Activated CD4-positive, CD25-positive, alpha-beta regulatory T cell (primary cell): ENCODE measurements at places on chromosomes 2 and 18.

- DNase-seq = no peak
These were observed 39.1 kb downstream of the RMC1 start for GRCh38 chr18:23542461-23542860.

GRCh38 chr2:19369341-19369955 is 11.0 kb upstream of the OSR1 start:
- no peak for DNase-seq

DNA sequence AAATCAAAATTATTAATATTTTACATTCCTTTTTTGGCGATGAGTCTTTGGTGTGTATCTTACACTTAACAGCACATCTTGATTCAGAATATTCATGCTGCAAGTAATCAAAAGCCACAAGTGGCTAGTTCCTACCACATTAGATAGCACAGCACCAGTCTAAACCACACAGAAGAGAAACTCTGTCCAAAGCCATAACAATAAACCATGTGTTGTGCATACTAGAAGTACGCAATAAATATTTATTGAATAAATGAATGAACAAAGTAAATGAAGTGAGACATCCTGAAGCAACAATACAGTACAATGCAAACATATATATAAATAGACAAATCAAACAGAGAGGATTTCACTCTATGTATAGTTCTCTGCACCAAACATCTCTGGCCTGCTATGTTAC is 287.3 kb downstream of the EXOC6B start:
- DNase-seq = no peak

GRCh38 chr2:28356095-28356911 is 36.4 kb upstream of the FOSL2 start:
- no peak for DNase-seq

- DNase-seq = no peak
These were observed 21.0 kb upstream of the C2orf80 start for GRCh38 chr2:208210688-208211451.

DNA sequence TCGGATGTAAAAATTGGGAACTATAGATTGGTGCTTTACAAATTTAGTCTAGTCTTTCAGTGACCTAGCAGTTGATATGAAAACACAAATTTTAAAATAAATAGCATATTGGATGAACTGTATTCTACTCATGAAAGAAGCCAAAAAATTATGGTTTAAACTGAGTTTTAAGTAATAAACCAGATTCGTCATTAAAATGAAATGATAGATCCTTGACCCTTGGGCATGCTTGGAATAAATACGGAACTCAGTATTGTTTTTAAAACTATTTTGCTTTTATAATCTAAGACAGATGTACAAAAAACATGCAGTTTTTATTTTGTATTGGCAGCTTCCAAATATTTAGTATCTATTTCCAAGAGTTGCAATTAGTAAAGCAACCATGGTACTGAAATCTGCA is 34.6 kb upstream of the TBR1 start:
- DNase-seq = no peak

DNA sequence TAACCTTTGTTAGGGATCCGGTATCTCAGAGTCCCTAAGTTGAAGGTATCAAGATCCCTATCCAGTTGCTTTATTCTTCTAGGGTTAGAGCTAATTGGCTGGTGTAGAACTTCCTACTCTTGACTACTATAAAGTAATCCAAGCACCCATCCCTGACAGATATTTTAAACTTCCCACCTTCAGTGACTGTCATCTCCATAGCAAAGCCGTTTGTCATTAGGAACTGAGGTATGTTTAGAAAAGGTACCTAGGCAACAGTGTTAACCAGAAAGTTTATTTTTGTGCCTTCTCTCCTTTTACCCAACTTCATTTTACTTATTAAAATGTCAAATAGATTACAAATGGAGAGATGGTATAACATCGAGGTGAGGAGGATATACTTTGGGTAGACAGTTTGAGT is 4.5 kb downstream of the FAM117B start:
- no peak for DNase-seq

- DNase-seq = no peak
These were observed 88.7 kb upstream of the ATL2 start for GRCh38 chr2:38465789-38466127.

- DNase-seq = no peak
These were observed 565.7 kb downstream of the SLC4A3 start for GRCh38 chr2:220192994-220193753.

GRCh38 chr18:12518326-12518725 is 110.6 kb downstream of the PRELID3A start:
- DNase-seq = no peak

DNA sequence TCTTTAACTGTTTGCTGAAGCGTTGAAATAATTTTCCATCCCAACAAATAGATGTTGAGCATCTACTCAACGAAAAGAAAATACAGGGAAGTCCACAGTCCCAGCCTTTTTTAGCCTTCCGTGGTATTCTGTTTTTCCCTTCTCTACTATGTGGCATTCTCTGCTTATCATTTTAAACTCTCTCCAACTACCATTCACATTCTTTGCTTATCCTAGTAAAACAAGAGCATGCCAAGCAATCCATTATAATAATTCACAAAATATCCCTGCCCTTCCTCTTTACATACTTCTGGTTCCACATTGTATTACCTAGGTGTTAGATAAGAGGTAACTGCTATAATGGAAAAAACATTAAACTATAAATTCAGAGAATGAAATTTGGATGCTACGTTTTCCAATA is 1.6 kb upstream of the SESTD1 start:
- DNase-seq = no peak

- DNase-seq = no peak
These were observed 116.7 kb downstream of the PID1 start for GRCh38 chr2:229154381-229154780.

DNA sequence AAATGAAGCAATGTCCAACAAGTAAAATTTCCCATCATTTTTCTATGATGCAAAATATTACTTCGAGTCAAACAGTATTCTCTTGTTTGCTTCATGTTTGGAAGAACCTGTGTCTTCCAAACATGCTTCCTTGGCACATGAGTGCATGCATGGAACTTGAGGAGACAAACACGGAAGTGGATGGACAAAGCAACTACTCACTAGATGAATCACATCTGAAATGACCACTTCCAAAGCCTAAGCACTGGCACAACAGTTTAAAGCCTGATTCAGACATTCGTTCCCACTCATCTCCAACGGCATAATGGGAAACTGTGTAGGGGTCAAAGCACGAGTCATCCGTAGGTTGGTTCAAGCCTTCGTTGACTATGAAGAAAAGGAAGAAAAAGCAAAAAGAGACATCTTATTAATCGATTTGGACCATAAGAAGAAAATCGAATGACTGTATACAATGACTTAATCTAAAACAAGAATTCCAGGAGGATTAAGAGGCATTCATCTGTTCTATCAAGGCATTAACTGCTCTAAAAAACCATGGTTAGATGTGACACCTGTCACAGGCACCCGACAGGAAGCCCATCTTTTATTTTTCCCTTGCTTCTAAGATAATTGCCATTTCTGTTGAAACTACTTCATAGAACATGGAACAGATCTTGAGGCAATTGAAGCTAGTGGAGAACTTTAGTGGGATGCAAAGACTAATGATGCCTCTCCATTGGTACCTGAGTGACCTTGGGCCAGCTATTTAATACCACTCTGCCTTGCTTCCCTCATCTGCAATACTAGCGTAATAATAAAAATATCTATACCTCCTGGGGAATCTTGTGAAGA is 56.0 kb downstream of the ATIC start:
- no peak for DNase-seq

DNA sequence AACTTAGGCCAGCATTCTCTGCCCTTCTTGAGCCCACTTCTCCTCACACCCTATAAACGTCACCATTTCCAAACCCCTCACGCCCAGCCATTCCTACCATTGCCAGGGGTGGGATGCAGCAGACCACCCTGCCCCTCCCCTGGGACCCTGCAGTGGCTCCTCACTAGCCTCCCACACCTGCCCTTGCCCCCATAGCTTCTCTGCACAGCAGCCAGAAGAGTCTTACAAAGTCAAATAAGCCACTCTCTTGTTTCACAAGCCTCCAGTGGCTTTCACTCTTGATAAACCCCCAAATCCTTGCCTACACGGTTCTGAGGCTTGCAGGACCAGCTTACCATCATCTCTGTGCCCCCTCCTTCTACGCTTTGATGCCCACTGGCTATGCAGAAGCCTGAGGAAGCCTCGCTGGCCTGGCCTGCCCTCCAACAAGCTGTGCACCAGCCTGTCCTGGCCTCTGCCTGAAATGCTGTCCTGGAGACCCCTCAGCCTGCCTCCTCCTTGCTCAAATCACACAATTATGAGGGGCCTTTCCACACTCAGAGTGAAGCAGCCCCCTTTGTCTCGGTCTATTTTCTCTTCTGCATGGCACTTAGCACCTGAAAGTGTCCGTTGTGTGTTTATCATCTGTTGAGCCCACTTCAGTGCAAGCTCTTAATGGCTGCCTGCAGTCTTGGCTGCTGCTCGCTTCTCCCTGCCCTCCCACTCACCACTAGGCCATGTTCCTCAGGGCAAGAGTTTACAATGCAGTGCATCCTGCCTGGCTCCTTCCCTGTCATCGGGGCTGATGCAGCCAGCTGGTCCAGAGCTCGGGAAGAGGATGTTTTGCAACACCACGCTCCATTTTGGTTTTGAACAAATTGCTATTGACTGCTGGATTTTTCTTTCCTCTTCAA is 82.6 kb upstream of the RGPD5 start:
- DNase-seq = no peak

DNA sequence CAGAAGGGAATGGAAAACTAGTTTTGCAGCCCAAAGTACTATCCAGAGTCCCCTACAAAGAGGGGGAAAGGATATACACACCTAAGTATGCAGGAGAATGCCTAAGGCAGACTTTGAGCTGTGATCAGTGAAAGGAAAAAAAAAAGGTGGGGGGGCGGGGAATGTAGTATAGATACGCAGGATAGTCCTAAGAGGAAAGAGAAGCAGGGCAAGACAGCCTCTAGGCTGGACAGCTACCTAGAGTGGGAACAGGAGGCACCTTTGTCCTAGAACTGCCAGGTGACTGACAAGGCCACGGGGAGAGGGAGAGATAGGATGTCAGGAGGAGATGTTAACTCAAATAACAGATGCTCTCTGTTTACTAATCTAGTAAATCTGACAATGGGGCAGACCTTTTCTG is 6.0 kb downstream of the REEP1 start:
- no peak for DNase-seq

DNA sequence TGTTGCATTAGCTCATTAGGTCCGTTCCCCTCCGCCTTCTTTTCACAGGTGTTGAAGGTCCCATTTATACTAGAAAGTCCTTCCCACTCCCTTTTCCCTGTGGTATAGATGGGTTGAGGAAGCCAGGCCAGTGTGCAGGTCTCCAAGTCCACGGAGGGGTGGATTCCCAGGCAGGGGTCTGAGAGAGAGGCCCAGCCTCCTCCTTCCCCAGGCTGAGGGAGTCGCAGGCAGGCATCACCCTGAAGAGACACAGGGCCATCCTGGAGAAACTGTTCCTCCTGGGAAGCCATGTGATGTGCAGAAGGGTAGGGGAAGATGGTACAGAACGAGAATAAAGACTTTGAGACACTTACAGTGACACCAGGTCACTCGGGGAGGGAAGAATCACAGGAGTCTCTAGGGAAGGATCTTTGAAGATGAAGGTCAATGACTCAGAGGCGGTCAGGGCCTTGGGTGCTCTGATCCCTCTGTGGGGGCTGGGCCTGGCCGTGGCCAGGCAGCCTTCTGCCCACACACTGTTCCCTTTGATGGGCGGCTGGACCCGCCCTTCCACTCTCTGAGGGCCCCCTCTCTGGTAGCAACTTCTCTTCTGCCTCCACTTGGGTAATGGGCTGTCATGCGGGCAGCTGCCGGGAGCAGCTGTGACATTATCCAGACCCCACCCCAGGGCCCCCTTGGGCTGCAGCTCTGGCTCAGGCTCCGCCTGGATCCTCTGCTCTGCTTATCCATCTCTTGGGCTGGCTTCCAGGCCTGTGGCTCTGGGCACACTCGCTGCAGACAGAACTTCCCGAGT is 45.1 kb downstream of the RHOB start:
- no peak for DNase-seq

DNA sequence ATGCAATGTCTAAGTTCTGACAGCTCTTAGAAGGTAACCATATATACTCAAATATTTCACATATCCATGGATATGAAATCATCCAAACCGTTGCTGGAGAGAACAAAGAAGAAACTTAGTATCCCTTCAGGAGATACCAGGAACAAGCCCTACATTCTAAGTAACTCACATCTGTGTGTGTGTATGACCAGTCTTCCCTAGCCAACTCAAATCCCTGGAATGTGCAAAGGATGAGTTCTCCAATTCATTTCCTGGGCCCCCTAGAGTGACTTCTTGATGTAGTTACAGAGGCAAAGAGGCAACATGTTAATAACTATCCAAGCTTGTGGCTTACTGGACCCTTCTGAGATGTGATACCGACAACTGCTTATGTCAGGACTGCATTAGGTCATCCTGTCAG is 20.1 kb downstream of the TPGS2 start:
- no peak for DNase-seq

DNA sequence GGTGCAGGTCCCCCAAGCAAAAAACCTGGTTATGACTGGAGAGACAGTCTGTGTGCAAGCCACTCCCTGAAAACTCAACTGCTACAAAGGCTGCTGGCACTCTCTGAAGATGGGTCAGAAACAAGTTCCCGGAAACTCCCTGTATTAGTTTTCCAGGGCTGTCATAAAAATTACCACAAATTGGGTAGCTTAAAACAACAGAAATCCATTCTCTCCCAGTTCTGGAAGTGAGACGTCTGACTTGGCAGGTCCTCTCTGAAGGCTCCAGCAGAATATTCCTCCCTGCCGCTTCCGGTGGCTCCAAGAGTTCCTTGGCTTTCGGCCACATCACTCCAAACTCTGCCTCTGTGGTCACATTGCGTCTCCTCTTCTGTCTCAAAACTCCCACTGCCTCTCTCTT is 30.1 kb upstream of the SERPINE2 start:
- DNase-seq = no peak

GRCh38 chr18:62346333-62347088 is 21.4 kb downstream of the TNFRSF11A start:
- DNase-seq = no peak

- DNase-seq = no peak
These were observed 3.2 kb downstream of the TSHZ1 start for GRCh38 chr18:75213611-75214331.

GRCh38 chr2:64716569-64716968 is 62.9 kb upstream of the SERTAD2 start:
- no peak for DNase-seq

GRCh38 chr2:205130111-205130829 is 552.0 kb upstream of the NRP2 start:
- DNase-seq = no peak

GRCh38 chr18:10235661-10235952 is 218.8 kb upstream of the APCDD1 start:
- no peak for DNase-seq
